Endodermal cell (in vitro differentiated cells): ENCODE measurements at places on chromosomes 2 and 18.
A peak's percentile ranks its signal among the peaks of the same experiment; 100 is the strongest.

DNA sequence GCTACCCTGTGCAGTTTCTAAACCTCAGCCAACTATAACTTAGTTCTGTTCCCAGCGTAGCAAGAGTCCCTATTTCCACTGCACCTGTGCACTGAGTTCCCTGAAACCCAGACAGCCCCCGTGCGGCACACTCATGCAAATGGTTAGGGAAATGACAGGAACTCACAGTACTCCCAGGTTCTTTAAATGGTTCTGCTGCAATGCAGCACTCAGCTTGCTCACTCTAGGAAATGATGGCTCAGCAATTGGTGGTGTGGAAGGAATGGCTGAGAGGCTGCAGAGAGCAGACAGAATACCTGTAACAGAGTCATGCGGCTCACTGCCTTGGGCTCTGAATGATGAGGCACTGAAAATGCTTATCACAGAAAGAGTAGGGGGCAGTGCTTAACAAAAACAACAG lies 143.0 kb downstream of the RAD51AP2 start:
- no peak overlapping the region for H3K4me3 ChIP-seq
- peaks cover 62% of the 10 kb centered on the region for H3K27me3 ChIP-seq
- no peaks in the 10 kb centered on the region for H3K36me3 ChIP-seq
- no peak for DNase-seq
- H3K4me1 ChIP-seq = no peaks in the 10 kb centered on the region

- H3K4me3 ChIP-seq = no peak overlapping the region
- H3K4me1 ChIP-seq = no peaks in the 10 kb centered on the region
- DNase-seq = no peak
Measured at GRCh38 chr2:38788306-38788705, 10.3 kb downstream of the GEMIN6 start.

DNA sequence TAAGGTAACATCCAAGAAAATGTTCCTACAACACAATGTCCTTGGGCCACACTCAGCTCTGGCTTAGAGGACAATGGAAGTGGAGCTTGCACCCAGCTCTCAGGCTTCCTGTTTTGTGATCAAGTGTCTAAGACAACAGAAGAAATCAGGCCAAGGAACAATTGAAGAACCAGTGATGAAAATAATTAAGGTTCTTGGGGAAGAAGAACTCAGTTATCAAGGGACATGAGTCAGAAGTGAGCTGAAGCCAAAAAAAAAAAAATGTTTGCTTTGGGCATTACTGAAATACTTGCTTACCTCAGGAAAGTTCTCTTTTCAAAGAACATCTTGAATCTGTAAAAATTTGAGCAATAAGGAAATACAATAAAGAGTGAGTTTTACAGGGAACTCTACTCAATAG lies 299.0 kb downstream of the FBXO15 start:
- no peak for DNase-seq
- H3K36me3 ChIP-seq = no peaks in the 10 kb centered on the region
- H3K4me3 ChIP-seq = no peak overlapping the region
- H3K27me3 ChIP-seq = no peaks in the 10 kb centered on the region

GRCh38 chr18:21669736-21670285 lies 34.8 kb downstream of the ABHD3 start:
- H3K27ac ChIP-seq = no peak overlapping the region
- peaks cover 4% of the 10 kb centered on the region for H3K36me3 ChIP-seq
- H3K4me3 ChIP-seq = no peak overlapping the region
- no peak for DNase-seq
- H3K4me1 ChIP-seq = no peaks in the 10 kb centered on the region

- no peaks in the 10 kb centered on the region for H3K4me1 ChIP-seq
- H3K27me3 ChIP-seq = peaks cover 70% of the 10 kb centered on the region
Measured at GRCh38 chr2:70949086-70949485, 13.4 kb downstream of the ATP6V1B1 start.

DNA sequence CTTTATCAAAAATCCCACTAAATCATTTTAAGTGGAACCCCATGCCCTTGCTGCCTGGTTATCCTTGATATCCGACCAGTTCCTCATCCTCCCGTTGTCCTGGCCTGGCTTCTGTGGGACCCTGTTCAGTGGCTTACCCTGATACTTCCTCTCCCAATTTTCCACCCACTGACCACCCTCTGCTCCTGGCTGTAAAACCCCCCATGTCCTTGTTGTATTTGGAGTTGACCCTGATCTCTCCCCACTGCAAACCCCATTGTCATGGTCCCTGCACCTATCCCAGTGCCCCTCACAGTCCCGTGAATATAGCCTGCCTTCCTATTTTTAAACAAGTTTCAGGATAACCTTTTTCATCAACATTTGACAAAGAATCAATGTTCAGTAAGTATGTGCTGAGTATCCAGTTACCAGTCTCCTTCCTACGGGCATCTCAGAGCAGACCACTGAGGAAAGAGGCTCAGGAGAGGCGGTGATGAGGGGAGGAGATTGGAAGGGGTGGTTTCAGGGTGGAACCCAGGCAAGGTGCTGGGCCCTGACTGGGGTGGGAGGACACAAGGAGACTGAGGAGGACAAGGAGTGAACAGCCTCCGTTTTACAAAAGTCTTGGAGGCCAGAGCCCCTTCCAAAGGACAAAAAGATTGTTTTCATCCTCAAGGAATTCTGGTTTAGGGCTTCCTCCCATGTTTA lies 131.8 kb downstream of the PXDN start:
- H3K4me1 ChIP-seq = peaks cover 2% of the 10 kb centered on the region
- no peaks in the 10 kb centered on the region for H3K36me3 ChIP-seq
- no peaks in the 10 kb centered on the region for H3K27me3 ChIP-seq

- peak; percentile 58 for DNase-seq
- H3K27me3 ChIP-seq = no peaks in the 10 kb centered on the region
- H3K4me3 ChIP-seq = no peak overlapping the region
- no peaks in the 10 kb centered on the region for H3K4me1 ChIP-seq
Measured at GRCh38 chr2:125185691-125186270, 1160.7 kb downstream of the CNTNAP5 start.

GRCh38 chr18:55161916-55162315 lies 202.7 kb upstream of the CCDC68 start:
- DNase-seq = no peak
- no peak overlapping the region for H3K27ac ChIP-seq
- no peaks in the 10 kb centered on the region for H3K36me3 ChIP-seq
- peaks cover 3% of the 10 kb centered on the region for H3K4me1 ChIP-seq
- no peaks in the 10 kb centered on the region for H3K27me3 ChIP-seq

DNA sequence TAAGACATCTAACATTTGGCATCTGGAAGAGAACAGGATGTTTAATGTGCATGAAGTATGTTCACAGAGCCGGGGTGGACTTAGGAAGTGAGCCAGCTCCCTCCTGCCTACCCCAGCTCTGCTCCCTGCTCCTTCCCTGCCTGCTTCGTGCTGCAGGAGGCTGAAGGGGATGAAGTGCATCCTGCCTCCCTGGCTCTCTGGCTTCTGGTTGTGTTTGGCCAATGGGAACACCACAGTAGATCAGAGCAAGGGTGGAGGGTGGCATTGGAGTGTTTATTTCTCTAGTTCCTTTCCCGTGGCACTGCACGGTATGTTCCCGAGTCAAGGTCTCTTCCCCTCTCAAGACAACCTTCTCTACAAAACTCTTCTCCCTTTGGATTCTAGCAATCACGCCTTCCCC lies 379.9 kb downstream of the CLIP4 start:
- no peaks in the 10 kb centered on the region for H3K36me3 ChIP-seq
- H3K4me1 ChIP-seq = no peaks in the 10 kb centered on the region
- no peak for DNase-seq
- no peak overlapping the region for H3K4me3 ChIP-seq

DNA sequence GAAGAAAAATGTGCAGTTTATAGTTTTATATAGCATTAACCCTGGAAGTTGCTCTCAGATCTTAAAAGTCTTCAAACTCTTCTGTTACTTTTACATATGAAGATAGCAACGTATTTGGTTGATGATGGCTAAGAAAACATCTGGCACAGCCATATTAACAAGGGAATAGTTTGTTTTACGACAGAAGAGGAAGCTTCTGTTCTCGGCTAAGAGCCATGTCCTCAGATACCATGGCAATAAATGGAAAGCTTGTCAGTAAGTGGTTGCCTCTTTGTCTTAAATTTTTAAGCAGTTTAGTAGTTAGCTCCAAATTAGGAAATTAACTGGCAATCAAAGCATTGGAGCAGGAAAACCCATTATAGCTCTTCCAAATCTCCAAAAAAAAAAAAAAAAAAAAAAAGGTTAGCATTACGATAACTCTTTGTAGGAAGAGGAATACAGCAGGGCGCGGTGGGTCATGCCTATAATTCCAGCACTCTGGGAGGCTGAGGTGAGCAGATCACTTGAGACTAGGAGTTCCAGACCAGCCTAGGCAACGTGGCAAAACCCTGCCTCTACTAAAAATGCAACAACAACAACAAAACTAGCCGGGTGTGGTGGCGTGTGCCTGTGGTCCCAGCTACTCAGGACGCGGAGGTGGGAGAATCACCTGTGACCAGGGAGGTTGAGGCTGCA lies 4.5 kb upstream of the STON1 start:
- H3K4me1 ChIP-seq = peaks cover 7% of the 10 kb centered on the region
- H3K4me3 ChIP-seq = no peak overlapping the region
- H3K27me3 ChIP-seq = no peaks in the 10 kb centered on the region

DNA sequence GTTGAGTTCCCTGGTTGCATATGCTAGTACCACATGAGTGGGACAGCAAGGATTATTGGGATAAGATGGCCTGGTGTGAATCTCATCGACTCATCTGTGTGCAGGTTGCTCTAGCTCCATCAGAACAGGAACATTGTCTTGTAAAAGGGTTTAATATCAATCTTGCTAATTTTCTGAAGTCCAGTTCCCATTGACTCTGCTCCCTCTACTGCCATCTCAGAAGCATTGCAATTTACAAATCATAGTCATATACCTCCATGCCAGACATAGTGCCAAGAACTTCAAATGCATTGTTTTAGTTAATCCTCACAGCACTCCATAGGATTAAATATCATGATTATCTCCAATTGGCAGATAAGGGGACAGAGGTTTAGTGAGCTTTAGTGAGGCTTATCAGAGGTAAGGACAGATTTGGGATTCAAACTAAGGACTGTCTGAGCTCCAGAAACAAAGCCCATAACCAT lies 4.8 kb upstream of the STAT4 start:
- H3K27ac ChIP-seq = no peak overlapping the region
- H3K27me3 ChIP-seq = peaks cover 36% of the 10 kb centered on the region
- no peak overlapping the region for H3K4me3 ChIP-seq
- no peaks in the 10 kb centered on the region for H3K36me3 ChIP-seq

DNA sequence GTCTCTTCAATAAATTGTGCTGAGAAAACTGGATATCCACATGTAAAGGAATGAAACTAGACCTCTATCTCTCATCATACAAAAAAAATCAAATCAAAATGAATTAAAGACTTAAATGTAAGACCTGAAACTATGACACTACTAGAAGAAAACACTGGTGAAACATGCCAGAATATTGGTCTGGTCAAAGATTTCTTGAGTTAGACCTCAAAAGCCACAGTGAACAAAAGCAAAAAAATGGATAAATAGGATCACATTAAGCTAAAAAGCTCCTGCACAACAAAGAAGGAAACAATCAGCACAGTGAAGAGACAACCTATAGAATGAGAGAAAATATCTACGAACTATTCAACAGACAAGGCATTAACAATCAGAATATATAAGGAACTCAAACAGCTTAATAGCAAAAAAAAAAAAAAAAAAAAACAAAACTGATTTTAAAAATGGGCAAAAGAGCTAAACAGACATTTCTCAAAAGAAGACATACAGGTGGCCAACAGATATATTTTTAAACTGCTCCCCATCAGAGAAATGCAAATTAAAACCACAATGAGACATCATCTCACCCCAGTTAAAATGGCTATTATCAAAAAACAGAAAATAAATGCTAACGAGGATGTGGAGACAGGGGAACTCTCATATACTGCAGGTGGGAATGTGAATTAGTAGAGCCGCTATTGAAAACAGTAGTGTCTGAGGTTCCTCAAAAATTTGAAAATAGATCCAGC lies 66.3 kb downstream of the NCKAP1 start:
- H3K27ac ChIP-seq = no peak overlapping the region
- H3K4me3 ChIP-seq = no peak overlapping the region
- no peaks in the 10 kb centered on the region for H3K27me3 ChIP-seq

DNA sequence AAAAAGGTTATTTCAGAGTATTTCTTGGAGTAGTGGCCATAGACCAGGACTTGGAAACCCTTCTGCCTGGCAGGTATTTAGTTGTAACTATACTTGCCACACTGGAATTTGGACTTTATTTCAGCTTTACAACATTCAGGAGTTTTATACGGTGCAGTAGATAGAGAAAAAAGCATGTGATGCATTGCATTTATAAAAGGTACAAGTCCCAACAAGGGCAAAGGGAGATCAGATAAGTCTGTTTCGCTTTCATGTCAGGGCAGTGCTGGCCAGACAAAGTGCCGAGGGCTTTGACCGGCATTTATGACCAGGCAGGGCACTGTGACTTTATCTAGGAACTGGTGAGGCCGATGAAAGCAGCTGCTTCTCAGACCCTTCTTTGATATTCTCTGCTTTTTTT lies 145.4 kb downstream of the RTN4 start:
- no peak for DNase-seq
- no peaks in the 10 kb centered on the region for H3K27me3 ChIP-seq
- H3K4me3 ChIP-seq = no peak overlapping the region
- H3K27ac ChIP-seq = no peak overlapping the region
- no peaks in the 10 kb centered on the region for H3K4me1 ChIP-seq

GRCh38 chr2:163351143-163351542 lies 384.7 kb downstream of the FIGN start:
- peaks cover 8% of the 10 kb centered on the region for H3K4me1 ChIP-seq
- H3K4me3 ChIP-seq = no peak overlapping the region

- no peak overlapping the region for H3K27ac ChIP-seq
- no peak overlapping the region for H3K4me3 ChIP-seq
- H3K4me1 ChIP-seq = no peaks in the 10 kb centered on the region
- H3K36me3 ChIP-seq = no peaks in the 10 kb centered on the region
- H3K27me3 ChIP-seq = no peaks in the 10 kb centered on the region
- DNase-seq = no peak
Measured at GRCh38 chr2:196289000-196289399, 117.6 kb upstream of the STK17B start.

- no peaks in the 10 kb centered on the region for H3K36me3 ChIP-seq
- H3K27me3 ChIP-seq = no peaks in the 10 kb centered on the region
- no peak for DNase-seq
- H3K27ac ChIP-seq = no peak overlapping the region
- H3K4me1 ChIP-seq = peaks cover 9% of the 10 kb centered on the region
- no peak overlapping the region for H3K4me3 ChIP-seq
Measured at GRCh38 chr2:207417301-207417718, 112.5 kb upstream of the CREB1 start.

DNA sequence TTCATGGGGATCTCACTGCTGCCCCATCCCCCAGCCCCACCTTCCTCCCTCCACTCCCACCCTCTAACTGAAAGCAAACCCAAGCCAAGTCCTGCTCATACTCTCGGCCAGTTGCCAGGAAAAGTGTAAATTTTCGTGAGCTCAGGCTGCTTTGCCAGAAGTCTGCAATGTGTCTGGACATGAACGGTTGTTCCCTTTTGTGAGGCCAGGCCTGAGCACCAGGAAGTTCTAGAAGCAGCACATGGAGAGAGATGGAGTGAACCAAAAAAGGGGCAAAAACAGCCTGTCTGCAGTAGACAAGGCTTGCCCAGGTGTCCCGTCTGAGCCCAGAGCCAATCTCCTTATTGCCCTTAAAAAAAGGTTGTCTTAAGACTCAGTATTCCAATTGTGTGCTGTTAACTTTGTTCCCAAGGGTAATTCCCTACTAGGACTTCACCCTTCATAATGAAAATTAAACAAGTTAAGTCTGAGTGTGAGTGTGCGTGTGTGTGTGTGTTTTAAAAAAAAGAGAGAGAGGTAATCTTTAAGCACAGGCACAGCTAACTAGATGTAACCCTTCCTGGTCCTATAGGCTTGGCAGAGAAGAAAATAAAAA lies 247.1 kb downstream of the BCL11A start:
- no peak overlapping the region for H3K27ac ChIP-seq
- H3K4me3 ChIP-seq = no peak overlapping the region
- no peaks in the 10 kb centered on the region for H3K4me1 ChIP-seq

GRCh38 chr2:108616751-108617161 lies 82.5 kb downstream of the LIMS1 start:
- H3K36me3 ChIP-seq = no peaks in the 10 kb centered on the region
- no peaks in the 10 kb centered on the region for H3K27me3 ChIP-seq
- H3K4me1 ChIP-seq = peaks cover 11% of the 10 kb centered on the region
- no peak for DNase-seq
